Stimulated activated CD8-positive, alpha-beta memory T cell treated with anti-CD3 and anti-CD28 coated beads, Interleukin-2, amount 100 ng/mL, for 1 hour (primary cell): ENCODE measurements at places on chromosomes 6 and 20.

- no peak for DNase-seq
These were observed 59.4 kb downstream of the GCNT2 start for GRCh38 chr6:10580570-10580969.

GRCh38 chr6:123715006-123715863, 78.5 kb upstream of the TRDN start:
- DNase-seq = no peak

DNA sequence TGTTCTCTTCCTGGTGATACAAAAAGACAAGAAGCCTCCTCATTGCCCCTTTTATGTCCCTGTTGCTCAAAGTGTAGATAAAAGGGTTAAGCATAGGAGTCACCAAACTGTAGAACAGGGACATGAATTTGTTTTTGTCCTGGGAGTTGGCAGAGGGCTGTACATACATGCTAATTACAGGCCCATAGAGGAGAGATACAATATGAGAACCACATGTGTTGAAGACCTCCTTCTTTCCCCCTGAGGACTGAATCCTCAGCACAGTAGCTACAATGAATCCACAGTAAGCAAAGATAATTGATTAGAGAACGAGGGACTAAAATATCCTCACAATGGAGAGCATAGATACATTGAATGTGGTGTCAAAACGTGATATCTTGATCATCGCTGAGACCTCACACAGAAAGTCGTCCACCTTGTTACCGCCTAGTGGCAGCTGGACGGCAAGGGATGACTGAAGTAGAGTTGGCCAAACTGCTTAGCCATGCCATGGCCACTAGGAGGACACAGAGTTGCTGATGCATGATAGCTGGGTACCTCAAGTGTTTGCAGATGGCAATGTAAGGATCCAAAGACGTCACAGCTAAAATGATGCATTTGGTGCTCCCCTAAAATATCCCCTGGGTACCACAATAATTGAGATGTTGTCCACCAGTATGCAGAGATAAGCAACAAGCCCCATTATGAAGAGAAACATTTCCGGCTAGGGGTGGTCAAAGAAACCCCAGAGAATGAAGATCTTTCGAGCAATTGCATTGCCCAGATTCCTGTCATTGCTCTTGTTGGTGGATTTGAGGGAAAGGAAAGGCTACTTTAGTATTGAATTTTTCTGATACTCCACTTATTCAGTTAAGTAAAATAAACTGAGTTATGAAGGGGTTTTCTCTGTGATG, 15.0 kb downstream of the OR2B3 start:
- DNase-seq = no peak

- DNase-seq = no peak
These were observed 14.0 kb downstream of the MUCL3 start for GRCh38 chr6:30954631-30955366.

DNA sequence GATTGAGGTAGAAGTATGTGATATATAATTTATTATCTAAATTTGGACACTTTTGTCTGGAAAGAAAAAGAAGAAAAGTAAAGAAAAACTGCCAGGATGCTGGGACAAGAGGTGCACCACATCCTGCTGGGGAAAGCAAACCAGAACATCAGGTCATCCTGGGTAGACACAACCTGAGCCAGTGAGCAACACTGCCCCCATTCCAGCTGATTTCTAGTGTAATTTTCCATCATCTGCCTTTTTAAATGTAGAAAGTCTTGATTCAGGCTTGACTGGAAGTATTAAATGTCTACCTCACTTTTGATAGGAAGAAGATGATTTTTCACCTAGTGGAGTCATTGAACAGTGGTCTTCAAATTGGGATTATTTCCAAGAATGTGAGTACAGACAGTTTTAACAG, 1164.5 kb upstream of the CITED2 start:
- no peak for DNase-seq
